Mesenteric fat pad (tissue), 1 donor: ENCODE measurements at places on chromosomes 4 and X. TPM values are rescaled to one million over a fixed set of nuclear protein-coding genes. Genes with fewer than 3 reads are reported as not detected.

- DNase-seq = no peak
These were observed 404.2 kb downstream of the KCNIP4 start for GRCh38 chr4:21544415-21544814.

DNA sequence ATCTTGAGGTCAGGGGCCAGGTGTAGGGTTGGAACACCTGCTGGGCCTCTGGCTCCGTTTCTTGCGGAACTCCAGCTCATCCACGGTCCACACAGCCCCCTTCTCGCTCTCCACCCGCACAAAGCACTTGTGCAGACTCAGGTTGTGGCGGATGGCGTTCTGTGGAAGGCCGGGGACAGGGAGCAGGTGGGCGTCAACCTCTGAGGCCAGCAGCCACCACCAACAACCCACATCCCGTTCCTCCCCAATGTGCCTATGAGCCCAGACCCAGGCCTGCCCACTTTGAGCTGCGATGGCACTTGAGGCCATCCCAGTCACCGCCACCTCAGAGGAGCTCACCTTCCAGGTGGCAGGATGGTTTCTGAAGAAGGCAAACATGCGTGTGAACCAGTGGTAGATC, 13.2 kb downstream of the FOXP3 start:
- DNase-seq = no peak

DNA sequence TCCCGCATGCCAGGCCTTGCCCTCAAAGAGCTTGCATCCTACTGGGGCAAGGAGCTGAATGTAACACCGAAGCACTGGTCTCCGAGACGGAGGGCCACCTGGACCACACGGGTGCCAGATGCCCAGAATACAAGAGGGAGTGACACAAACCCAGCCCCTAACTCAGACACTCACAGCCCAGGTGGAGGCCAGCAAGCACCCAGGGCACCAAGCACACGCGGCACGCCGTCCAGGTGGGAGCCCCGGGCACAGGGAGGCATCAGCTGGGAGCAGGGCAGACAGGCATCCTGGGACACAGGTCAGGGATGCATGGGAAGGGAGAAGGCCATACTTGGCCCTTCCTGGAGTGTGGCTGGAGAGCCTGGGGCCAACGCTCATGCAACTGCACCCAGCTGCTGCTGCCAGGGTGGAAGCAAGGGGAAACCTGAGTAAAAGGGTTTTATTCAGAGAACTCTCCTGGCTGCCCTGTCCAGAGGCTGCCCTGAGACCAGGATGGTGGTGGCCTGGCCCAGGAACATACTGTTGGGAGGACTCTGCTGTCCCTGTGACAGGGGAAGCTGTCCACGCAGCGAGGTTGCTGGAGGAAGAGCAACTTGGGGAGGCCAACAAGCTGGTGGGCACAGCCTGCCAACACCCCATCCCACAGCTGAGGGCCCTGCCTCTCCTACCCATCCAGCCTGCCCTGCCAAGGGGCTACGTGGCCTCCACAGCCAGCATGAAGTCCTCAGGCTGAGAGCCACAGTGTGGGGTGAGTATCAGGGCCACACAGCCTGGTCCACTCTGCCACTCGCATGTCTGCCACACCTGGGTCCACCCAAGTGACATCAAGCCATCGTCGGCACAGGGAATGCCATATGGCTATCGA, 22.2 kb upstream of the PPP2R2C start:
- peak; percentile 85 for DNase-seq

DNA sequence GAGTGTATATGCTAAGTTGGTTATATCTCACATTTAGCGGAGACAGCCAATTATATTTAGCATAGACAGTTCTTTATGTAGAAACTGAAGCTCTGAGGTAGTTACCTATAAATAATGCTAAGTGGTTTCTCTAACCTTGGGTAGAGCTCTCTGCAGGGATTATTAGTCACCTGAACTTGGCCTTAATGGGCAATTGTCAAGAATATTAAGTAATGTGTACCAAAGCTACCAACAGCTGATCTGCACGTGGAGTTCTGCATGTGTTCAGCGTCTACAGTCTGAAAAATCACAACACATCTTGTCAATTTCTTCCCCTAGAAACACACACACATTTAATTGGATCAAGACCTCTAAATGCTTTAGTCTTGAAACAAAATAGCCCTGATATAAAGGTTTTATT, 740.6 kb upstream of the FAM241A start:
- no peak for DNase-seq

GRCh38 chr4:43332052-43332425, 439.5 kb downstream of the GRXCR1 start:
- DNase-seq = no peak

DNA sequence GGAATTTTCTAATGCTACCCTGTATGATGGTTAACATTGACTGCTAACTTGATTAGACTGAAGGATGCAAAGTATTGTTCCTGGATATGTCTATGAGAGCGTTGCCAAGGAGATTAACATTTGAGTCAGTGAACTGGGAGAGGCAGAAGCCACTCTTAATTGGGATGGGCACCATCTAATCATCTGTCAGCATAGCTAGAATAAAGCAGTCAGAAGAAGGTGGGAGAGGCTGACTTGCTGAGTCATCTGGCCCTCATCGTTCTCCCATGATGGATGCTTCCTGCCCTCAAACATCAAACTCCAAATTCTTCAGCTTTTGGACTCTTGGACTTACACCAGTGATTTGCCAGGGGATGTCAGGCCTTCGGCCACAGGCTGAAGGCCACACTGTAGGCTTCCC, 878.5 kb downstream of the PCDH7 start:
- no peak for DNase-seq

- no peak for DNase-seq
These were observed 38.7 kb upstream of the THOC2 start for GRCh38 chrX:123771449-123772064.

- no peak for DNase-seq
These were observed 132.2 kb downstream of the NKX6-1 start for GRCh38 chr4:84366907-84367306.

DNA sequence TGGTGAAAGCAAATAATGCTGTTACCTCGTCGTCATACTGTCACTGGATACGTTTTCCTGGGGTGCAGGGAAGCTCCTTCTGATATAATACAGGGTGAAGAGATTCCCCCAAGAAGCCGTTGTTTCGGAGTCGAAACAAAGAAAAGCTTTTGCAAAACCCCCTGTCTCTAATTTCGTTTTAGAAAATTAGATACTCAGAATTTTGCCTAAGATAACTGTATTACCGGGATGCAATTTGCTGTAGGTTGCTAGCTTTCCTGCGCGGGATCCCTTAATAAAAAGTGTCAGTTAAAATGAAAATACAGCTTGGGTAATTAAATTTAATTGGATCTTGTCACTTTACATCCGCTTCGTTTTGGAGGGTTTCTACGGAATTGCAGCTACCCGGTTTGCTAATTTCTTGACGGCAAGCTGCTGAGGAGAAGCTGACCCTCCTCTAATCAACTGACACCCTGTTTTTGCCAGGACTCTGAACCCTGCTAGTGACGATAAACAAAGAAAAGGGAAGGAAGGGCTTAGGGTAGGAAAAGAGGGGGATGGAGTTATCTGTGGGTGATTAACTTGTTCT, 174.6 kb downstream of the SHOX start:
- DNase-seq = no peak

GRCh38 chr4:6308899-6309643, 39.4 kb downstream of the WFS1 start:
- no peak for DNase-seq

DNA sequence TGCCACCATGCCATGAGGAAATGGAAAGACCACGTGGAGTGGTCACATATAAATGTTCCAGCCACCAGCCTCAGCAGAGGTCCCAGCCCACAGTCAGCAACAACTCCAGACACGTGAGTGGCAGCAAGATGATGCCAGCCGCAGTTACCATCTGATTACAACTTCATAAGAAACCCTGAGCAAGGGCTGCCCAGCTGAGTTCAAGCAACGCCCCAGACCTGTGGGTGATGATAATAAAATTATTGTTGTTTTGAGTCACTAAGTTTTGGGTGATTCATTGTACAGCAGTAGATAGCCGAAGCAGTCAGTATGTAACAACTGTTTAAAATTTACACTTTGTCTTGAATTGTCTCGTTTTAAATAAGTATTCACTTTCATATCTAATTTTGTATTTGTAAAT, 5.8 kb upstream of the CCNG2 start:
- DNase-seq = no peak

GRCh38 chr4:20512985-20513384, 187.3 kb upstream of the PACRGL start:
- no peak for DNase-seq

DNA sequence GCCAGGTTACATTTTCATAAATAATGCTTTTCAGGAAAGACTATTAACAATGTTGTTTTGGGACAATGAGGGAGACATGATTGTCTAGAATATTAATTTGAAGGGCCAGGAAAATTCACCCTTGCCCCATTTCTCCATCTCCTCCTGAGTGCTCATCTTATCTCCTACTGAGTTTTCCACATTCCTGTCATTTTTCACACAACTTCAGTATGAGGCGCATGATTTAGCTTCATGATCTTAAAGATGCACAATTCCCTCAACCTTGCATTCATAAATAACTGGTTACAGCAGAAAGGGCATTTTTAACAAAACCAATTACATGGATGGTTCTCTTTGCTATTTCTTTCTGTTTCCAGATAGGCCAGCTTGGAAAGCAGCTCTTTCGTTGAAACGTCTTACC, 1699.2 kb upstream of the IGFBP7 start:
- no peak for DNase-seq

- DNase-seq = no peak
These were observed 56.4 kb downstream of the ABCG2 start for GRCh38 chr4:88102026-88102425.

DNA sequence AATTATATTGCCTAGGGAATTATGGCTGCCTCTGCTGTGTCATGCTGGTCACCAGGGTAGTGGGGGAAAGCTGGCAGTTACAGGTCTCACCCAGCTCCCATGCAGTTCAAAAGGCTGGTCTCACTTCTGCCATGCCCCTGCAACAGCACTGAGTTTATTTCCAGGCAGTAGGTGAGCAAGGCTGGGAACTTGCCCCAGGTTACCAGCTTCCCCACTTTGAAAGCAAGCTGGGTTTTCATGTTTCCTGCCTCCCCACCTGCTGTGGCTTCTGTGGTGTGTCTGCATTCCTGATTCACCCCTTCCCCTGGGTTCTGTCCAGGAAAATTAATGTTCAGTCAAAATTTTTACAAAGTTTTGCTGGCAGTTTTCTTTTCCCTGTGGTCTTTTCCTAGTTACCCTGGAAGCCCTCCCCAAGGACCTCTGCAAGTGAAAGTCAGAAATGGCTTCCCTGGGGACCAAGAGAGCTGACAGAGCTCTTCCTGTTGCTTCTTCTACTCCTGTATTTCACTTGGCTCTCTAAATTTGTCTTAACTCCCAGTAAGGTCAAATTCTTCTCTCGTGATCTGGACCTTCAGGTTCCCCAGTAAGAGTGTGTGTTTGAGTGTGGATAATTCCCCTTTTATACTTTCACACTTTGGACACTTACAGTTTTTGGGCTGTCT, 58.5 kb upstream of the AGTR2 start:
- DNase-seq = no peak

GRCh38 chr4:133921280-133922195, 280.1 kb downstream of the PABPC4L start:
- no peak for DNase-seq

- no peak for DNase-seq
These were observed 27.9 kb downstream of the SLAIN2 start for GRCh38 chr4:48369248-48369647.

- no peak for DNase-seq
These were observed 18.1 kb downstream of the CLTRN start for GRCh38 chrX:15646543-15646942.

DNA sequence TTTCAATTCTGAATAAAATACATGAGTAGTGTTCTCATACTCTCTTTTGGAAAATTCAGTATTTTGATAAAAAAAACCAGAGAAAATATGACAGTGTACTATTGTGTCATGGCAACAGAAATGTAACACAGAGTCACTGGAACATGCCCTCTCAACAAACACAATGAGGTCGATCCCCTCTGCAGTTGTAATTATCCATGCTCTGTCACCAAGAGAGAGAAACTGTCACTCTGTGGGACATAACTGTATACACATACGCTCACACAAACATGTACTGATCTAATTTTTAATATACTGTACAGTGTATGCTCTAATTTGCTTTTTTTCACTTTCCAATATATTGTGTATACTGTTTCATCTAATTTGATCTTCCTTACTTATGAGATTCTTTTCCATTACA, 1136.8 kb upstream of the TENM3 start:
- DNase-seq = no peak

Gene SUPT20HL1
- not detected for total RNA-seq

Gene FMR1NB
- total RNA-seq = not detected

Gene PRR32
- total RNA-seq = not detected

Gene APBB2
- total RNA-seq = 121 TPM

Gene NCBP2L
- not detected for total RNA-seq

Gene F9
- total RNA-seq = not detected

Gene MAOA
- total RNA-seq = 232 TPM

Gene ADH1C
- 79.9 TPM for total RNA-seq

Gene RWDD4
- 15.9 TPM for total RNA-seq

Gene DUX4
- not detected for total RNA-seq

Gene SOWAHD
- total RNA-seq = 0.71 TPM

Gene ALAS2
- 1.1 TPM for total RNA-seq
